Kidney (tissue), 22 donors: ENCODE measurements at places on chromosomes 5 and 9. TPM values are rescaled to one million over a fixed set of nuclear protein-coding genes. Genes with fewer than 3 reads are reported as not detected.

GRCh38 chr5:11212706-11213105 lies 451.7 kb upstream of the DAP start:
- DNase-seq = no peak

- DNase-seq = no peak
Observed at GRCh38 chr9:122228191-122228567, 578 bp downstream of the LHX6 start.

GRCh38 chr5:9608093-9608492 lies 22.1 kb downstream of the TAS2R1 start:
- DNase-seq = no peak

DNA sequence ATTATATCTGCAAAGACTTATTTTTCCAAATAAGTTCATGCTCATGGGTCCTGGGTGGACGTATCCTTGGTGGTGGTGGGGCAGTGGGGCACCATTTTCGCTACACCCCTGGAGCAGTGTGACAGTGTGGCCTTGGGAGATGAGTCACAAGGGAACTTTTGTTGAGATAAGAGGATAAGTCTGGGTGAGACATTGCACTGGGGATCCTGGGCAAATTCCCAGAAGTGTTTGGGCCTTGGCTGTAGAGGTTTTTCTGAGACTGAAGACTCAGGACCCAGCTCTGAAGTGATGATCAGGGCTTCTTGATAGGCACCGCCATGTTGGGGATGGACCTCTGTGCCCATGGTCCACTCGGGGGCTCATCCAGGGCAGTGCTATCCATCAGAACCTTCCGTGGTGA lies 149.4 kb downstream of the MACROH2A1 start:
- no peak for DNase-seq

DNA sequence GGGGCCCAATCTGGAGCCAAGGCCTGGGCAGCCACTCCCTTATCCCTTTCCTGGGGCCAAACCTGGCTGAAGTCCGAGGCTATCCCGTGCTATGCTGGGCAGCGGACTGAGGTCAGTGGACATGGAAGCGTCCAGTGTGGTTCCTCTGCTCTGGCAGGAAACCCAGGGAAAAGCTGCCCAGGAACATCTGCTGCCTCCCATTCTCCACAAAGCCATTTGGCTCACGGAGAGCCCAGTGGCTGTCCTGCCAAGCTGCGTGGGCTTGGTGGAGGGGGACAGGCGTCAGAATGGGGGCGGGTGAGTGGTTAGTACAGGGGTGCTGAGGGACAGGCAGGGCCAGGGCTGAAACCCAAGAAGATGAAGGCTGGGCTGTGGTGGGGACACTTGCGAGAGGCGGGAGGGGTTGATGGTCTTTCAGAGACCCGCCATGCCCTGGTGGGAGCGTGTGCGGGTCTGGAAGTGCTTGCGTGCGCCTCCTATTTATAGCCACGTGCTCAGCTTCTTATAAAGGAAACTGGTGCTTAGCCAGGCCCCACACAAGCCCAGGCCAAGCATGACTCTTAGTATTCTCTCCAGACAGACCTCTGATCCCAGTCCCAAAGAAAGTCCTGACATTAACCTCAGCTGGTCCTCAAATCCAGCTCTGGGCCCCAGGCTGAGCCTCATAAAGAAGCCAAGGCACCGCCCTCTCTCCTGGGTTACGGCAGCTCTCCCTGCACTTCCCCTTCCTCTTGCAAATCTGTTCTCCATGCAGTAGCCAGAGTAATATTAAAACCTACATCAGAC lies 9.4 kb upstream of the SLC6A7 start:
- DNase-seq = no peak

RASGRF2 gene
- 4.9 TPM for polyA plus RNA-seq

TMEM232 gene
- polyA plus RNA-seq = 4.8 TPM
